DMS53 (cell line): ENCODE measurements at places on chromosomes 1 and 21.
A peak's percentile ranks its signal among the peaks of the same experiment; 100 is the strongest.

DNA sequence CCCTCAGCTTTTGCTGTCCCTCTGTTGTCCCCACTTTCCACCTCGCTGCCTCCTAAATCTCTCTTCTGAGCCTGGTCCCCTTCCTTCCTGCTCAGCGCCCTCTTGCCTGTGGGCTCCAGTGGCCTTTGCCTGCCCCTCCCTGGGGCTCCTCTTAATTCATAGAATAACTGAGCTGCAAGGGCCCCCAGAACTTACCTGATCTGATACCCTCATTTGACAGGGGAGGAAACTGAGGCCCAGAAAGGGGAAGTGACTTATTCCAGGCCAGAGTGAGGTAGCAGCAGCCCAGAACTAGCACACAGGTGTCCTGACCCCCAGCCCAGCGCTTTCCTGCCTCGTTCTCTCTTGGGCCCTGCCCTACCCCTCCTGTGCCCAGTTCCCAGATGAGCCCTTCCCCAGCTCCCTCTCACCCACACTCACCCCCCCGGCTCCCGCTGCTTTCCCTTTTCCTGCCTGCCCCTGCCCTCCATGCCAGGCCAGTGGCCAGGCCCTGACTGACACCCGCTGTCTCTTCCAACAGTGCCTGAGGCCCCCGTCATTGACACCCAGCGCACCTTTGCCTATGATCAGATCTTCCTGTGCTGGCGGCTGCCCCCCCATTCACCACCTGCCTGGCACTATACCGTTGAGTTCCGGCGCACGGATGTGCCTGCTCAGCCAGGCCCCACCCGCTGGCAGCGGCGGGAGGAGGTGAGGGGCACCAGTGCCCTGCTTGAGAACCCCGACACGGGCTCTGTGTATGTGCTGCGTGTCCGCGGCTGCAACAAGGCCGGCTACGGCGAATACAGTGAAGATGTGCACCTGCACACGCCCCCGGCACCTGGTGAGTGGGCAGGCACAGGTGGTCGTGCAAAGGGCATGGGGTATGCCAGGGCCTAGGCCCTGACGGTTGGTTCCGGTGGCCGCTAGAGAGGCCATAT, 5.7 kb downstream of the TRIM46 start:
- DNase-seq: no peak

- peak; percentile 83 for DNase-seq
Observed at GRCh38 chr1:160954158-160955104, at the start of gene ITLN2. ITLN2 (minus strand) TSS chr1:160954809; CDS start chr1:160954741, 68 bp downstream.

GRCh38 chr1:228691926-228692325, 43.4 kb upstream of the RHOU start:
- DNase-seq: peak; percentile 79

DNA sequence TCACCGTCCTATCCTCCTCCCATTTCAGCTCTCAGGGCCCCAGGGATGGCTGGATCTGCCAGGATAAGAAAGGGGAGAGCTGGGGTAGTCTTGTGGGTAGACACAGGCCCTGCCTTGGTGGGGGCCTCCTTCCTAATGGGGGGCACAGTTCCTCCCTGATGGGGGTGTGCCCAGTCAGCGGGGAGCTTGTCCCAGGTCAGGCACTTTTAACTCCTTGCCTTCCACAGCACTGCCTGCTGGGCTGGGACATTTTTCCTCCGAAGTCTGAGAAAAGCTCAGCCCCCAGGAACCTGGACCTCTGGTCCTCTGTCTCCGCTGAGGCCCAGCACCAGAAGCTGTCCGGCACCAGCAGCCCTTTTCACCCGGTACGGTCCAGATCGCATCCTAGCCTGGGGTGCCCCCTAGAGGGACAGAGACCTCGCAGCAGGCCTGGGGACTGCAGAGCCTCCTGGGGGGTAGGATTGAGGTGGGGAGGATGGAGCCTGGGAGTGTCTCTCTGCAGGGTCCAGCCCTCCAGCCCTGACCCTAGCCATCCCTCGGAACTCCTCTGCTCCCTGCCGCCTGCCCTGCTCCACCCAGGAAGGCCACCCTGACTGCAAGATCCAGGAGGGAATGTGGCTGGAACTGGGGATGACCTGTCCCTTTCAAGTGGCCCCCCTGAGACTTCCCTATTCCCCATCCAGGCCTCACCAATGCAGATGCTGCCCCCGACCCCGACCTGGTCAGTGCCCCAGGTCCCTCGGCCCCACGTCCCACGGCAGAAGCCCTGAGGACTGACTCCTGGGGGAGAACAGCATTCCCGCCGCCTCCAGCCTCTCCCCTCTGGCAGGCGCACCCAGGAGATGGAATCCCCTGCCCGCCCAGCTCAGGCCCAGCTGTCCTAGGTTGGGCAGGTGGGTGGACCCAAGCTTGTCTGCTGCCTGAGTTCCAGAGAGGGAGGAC, 12.0 kb downstream of the MIIP start:
- peak; percentile 62 for DNase-seq

DNA sequence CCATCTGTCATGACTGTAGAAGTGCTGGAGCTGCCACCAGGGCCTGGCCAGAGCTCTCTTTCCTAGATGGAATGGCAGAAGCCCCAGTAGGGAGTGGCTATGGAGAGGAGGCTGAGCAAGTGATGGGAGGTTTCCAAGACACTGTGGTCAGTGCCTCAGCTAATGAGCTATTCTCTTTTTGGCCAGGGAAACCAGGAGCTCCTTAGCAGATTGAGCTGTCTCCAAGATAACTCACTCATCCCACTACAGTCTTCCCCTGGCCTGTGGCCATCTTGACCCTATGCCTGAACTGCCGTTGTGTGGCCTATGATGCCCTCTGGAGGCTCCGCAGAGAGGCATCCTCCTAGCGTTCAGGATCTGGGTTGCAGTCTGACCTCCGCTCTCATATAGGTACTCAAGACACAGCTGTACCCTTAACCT, 60.5 kb downstream of the ERI3 start:
- peak; percentile 90 for DNase-seq

DNA sequence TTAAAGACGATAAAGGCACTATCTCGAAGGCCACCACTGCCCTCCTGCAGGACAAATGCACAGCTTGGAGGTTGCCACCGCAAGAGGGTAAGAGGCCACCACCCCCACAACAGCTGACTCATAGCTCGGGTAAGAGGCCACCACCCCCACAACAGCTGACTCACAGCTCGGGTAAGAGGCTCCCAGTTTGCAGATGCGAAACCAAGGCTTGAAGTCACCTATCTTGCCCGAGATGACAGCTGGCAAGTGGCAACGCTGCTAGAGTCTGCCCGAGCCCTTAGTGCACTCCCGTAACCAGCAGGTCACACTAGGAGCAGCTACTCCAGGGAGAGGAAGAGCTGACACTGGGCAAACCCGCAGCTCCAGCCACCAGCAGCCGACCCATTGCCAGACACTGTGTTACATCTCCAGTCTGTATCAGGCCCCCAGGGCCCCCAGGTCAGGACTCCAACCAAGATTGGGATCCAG, 17.1 kb upstream of the SPSB1 start:
- peak; percentile 97 for DNase-seq

DNA sequence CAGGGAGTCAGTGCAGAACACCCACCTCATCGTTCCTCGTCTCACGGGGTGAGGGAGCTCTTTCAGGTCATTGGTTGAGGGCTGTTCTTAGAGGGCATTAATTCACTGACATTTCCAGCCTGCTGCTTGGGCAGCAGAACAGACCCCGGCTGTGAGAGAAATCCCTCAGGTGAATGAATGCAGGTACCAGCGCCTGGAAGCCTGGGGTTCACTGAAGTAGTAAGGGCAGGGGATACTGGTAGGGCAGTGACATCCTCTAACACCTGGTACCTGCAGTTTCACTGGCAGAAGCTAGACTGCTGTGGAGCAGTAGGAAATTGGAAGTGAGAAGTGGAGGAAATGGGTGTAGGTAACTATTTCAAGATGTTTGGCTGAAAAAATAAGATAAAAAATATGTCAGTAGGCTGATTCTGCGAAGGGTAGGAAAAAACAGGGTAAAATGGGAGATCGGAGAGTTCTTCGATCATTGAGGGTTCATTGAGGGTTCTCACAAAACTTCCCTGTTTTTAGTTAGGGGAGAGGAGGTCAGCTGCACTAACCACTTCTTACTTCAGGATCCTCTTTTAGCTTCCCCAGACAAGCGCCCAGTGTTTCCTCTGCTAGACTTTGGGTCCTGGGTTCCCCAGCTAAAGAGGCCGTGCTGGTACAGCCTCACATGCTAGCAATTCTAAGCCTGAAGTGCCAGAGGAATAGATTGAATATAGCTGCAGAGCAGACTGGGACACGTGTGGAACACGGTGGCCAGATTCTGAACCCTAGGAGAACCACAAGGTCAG, 55.2 kb downstream of the RNF220 start:
- no peak for DNase-seq

DNA sequence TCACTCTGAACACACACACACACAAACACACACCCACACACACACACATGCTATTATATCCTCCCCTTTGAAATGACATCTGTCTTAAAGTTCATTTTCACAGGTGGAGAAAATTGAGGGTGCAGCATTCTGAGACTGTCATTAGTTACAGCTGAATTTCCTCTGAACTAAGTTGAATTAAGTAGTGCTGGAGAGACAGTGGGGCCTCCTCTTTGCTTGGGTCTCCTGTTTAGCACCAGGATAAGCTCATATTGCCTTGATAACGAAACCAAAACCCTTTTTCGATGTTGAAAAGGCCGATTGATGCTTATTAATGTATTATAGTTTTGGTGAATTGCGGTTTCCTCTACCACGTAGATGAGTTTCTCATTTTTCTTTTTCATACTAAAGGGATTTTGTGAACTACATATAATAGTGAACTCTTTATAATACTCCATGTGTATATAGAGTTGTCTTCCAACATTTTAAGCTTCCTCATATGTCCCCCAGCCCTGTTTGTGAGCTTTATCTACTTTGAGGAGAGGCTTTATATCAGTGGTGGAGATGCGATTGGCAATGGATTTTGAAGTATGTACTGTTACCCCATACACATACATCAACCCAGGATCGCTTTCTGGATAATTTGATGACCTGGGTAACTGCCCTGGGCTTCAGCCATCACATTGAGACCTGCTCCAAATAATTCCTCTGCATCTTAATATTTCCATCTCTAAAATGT, 17.4 kb downstream of the DYNLT5 start:
- peak; percentile 85 for DNase-seq

DNA sequence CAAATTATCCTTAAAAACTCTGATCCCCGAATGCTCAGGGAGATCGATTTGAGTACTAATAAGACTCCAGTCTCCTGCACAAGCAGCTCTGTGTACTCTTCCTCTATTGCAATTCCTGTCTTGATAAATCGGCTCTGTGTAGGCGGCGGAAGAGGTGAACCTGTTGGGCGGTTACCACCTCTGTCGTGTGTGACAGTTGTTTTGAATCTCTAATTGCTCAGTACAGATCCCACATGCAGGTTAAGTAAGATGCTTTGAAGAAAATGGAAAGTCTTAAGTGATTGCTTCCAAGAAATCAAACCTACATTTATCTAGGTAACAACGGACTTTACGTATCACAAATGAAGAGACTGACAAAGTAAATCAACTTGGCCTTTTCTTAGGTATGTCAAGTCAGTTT, 35.5 kb downstream of the COA6 start:
- DNase-seq: no peak

DNA sequence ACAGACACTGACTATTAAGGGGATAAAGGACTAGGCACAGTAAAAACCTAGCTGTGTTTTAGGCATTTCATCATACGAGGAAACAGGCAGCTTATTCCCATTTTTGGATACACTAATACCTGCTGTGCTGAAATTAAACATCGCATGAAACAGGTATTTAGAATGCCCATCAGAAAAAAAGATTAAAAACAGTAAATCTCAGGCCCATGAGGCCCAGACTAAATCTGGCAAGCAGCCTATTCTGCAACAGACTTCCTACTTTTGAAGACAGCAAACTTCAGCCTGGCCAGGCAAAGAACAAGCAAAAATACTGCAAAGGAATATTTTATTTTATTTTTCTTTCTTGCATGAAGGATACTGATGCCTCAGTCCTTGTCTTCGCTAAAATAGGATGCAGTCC, 240.2 kb downstream of the LMO4 start:
- no peak for DNase-seq

DNA sequence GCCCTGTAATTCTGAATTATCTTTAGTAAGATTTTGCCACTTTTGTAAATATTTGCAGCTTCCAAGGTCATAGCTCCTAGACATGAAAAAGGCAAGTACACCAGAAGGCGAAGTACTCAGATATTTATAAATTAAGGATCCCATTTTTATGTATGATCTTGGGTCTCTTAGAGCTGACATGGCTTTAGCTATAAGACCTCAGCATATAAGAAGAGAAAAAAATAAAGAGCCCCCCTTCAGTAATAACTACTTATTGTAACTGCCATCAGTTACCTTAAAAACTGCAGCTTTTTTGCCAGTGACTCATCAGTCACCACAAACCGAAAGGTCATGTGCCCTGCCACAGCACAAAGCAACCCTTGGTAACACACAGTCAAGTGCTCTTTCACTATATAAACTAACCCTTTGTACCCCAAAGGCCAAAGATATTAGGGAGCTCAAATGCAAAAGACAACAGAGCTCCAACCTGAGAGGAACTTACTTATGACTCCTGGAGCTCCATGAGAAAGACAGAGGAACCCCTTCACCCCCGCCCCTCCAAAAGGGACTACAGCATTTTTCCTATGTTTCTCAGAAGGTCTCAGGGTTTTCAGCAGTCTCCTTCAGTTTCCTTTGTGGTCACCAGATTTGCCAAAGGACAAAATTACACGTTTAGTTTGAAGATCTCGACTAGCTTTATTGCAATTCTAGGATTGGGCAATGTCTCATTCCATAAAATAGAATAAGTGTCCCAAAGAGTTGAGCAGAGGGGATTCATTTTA, 219.8 kb upstream of the DUSP10 start:
- peak; percentile 81 for DNase-seq
